ENCODE measurements at places on chromosomes 2 and 18.

GRCh38 chr2:152115952-152116351 lies 17.1 kb upstream of the CACNB4 start:
- DNase-seq, result no peak

GRCh38 chr2:132731441-132731840 lies 61.4 kb upstream of the LYPD1 start:
- no peak for DNase-seq

GRCh38 chr2:236941551-236941950 lies 144.1 kb upstream of the COPS8 start:
- DNase-seq, result no peak

GRCh38 chr2:232250246-232251175 lies 128.0 kb upstream of the ALPP start:
- DNase-seq, result no peak

DNA sequence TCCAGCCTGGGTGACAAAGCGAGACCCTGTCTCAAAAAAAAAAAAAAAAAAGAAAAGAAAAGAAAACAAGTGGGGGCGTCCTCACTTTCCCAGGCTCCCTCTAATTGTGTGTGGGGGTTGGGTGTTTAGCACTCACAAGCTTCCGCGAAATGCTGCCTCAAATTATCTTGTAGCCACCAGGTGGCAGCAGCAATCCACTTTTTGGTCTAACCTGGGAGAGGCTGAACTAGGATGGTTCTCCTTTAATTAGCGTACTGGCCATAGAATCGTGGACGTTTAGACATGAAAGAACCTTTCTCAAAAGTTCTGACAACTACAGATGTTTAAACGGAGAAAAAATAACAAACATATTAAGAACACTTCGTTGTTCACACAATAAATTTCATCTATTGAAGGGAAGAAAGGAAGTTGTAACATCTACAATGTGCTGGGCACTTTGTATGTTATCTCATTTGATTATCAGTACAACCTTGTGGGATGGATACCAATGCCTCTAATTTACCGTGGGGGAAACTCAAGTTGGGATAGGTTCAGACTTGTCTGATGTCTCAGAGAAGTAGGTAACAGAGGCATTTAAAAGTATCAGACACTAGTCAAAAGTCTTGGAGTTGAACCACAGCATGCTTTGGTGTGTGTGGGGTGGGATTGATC lies 122.7 kb upstream of the NABP1 start:
- DNase-seq, result peak; percentile 39

DNA sequence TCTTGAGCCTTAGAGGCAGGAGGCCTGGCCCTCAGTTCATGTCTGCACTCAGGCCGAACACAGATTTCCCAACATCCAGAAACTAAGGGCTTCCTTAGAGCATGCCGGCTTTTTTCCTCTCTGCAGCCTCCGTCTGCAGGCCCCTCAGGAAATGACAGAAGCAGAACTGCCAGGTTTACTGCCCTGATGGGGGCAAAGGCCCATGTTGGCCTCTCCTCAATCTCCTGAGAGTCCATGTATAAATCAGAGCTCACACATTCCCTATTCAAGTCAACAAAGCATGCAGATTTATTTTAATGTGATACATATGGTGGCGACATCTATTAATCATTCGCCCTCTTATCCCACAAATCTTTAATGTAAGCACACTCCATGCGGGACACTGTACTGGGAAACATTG lies 475.6 kb upstream of the HS6ST1 start:
- no peak for DNase-seq

GRCh38 chr2:169036736-169037440 lies 5.8 kb upstream of the ABCB11 start:
- no peak for DNase-seq

DNA sequence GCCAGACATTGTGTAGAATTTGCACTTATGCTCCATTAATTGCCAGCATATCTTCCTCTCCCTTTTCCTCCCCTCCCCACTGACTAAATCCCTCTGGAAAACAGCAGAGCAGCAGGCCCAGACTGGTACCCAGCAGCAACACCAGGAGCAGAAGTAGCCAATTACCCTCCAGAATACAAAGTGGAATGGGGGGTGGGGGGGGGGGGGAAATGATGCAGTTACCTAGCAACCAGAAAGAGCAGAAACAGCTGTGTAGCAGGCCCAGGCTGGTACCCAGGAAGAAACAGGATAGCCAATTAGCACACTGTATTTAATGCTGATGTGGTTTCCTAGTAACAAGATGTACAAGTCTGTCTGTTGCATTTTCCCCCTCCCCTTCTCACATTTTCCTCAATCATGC lies 52.3 kb downstream of the KLF7 start:
- peak; percentile 87 for DNase-seq

DNA sequence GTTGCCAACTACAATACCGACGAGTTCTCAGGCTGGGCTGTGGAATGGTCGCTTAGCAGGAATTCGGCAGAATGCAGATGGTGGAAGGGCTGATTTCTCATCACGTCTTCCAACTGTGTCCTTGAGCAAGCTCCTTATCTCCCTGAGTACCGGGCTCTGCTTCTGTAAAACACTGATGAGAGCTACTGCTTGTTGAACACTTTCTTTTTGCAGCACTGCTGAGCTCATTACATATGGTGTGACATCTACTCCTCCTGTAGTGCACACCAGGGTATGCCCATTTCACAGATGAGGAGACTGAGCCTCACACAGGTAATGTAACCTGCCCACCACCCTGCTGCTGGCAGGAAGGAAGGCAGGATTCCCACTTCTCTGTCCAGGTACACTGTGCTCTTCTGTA lies 8.3 kb downstream of the IL1R2 start:
- no peak for DNase-seq

- peak; percentile 84 for DNase-seq
Observed at GRCh38 chr18:59881728-59882656, 17.8 kb upstream of the PMAIP1 start.

GRCh38 chr2:27728081-27728858 lies 43.2 kb upstream of the MRPL33 start:
- DNase-seq, result no peak

- DNase-seq, result no peak
Observed at GRCh38 chr2:178756843-178757242, 50.4 kb downstream of the TTN start.

GRCh38 chr2:191701029-191701428 lies 23.1 kb downstream of the NABP1 start:
- no peak for DNase-seq

DNA sequence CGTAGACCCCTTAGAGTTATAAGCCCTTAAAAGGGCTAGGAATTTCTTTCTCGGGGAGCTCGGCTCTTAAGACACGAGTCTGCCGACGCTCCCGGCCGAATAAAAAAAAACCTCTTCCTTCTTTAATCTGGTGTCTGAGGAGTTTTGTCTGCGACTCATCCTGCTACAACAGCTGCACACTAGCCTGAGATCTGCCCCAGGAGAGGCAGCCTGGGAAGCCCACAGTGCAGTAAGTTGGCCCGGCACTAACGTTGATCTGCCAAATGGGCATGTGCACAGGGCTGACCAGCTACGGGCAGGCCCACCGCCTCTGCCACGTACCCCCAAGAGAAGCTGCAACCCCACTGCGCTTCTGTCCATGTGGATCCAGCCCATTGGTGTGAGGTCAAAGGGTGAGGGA lies 8.4 kb upstream of the LIMS2 start:
- DNase-seq, result no peak

GRCh38 chr18:6994056-6994770 lies 123.4 kb downstream of the LAMA1 start:
- DNase-seq, result no peak

DNA sequence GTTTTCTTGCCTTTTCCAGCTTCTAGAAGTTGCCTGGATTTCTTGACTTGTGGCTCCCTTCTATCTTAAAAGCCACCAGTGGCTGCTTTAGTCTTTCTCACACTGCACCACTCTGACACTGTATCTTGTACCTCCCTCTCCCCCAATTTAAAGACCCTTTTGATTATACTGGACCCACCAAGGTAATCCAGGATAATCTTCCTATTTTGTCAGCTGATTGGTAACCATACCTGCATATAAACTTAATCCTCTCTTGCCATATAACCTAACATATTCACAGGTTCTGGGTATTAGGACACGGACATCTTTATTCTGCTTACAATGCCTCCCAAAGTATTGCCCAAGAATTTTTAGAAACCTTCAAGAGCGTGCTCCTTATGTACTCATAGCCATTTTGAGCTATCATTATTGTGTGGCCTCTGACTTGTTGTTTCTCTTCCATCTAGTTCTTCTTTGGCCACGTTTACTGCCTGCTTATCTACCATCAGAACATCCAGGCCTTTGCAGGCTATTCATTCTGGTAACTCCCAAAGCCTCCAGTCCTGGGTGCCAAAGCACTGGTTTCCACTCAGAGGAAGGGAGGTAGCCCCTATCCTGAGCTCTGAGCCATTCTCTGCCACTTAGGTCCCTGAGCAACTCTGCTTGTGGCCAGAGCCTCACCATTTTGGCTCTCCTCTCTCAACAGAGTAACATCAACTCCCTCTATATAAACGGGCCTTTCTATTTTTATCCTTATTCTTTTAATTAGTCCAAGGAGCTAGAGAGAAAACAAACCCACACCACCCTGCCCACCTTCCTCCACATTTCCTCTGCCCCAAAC lies 70.8 kb downstream of the MYO3B start:
- no peak for DNase-seq

GRCh38 chr18:79972720-79973119 lies 8.3 kb downstream of the HSBP1L1 start:
- DNase-seq, result no peak

GRCh38 chr18:805755-806110 lies 6.3 kb downstream of the YES1 start:
- DNase-seq, result no peak

DNA sequence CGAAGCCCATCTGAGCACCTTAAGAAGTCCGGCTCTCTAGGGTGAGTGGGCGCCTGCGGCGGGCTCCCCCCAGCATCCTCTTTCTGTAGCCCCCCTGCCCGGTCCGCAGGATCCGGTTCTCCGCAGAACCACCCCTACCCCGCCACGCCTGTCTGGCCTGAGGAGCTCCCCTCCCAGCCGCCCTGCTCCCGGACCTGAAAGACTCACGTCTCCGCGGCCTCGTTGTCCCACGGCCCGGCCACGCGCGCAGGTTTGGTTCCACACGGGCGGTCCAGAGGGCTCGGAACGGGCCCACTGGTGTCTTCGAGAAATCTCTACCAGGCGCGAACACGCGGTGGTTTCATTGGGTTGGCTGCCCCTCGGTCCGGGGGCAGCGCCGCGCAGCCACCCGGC lies 237 bp downstream of the SLC39A6 start:
- DNase-seq, result no peak

DNA sequence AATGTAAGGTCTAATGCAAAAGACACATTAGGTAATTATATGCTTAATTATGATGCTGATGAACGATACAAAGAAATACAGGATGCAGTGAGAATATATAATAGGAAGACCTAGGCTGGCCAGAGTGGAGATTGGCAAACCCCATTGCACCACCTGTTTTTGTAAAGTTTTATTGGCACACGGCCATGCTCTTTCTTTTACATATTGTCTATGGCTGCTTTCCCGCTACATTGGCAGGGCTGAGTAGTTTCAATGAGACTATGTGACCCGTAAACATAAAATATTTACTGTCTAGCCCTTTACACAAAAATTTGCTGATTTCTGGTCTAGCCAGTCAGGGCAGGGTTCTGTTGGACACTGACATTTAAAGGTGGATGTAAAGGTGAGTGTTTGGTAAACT lies 5.4 kb downstream of the SEC11C start:
- DNase-seq, result no peak

- DNase-seq, result no peak
Observed at GRCh38 chr2:40095000-40095399, 315.9 kb upstream of the THUMPD2 start.

DNA sequence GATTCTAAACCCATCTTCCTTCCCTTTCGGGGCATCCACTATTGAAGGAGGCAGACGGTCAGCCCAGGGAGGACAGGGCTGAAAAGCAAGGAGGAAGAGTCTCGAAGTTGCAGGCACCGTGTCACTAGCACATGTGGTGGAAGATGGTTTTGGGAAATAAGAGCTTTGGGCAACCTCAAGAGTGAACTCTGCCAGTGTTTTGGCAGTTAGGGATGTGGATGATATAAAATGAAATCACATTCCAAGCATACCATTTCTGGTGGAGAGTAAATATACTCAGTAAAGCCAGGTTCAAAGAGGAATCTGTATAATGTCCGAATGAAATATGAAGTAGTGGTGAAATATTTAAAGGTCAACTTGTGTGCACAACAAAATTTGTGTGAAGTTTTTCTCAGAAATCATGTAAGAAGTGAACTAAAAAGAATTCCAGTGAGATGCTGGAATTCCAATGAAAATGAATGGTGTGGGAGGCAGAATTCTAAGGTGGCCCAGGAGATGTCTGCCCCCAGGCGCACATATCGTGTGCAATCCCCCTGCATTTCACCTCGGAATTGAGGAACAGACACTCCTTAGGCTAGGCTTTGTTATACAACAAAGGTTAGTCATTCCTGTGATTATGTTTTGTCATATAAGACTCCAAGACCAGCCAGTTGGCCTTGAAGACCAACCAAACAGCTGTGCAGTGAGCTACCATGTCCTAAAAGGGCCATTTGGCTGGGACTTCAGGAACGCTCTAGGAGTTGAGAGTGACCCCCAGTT lies 147.1 kb downstream of the SH3BP4 start:
- DNase-seq, result no peak

DNA sequence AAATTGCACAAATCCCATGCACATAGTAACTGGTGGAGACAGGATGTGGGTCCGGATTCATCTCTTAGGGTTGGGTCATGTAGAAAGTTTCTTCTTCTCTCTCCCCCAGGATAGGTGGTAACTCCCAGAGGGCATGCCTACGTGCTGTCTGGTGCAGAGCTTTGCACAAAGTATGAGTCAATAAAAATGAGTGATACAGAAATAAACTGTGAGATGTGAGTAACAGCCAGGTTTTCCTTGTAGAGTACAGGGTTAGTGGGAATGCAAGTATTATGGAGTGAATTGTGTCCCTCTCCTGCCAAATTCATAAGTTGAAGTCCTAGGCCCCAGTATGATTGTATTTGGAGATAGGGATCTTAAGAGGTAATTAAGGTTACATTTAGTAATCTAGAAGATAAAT lies 289.4 kb downstream of the ALK start:
- DNase-seq, result no peak

- DNase-seq, result no peak
Observed at GRCh38 chr2:45612731-45613130, 1.7 kb upstream of the SRBD1 start.

- DNase-seq, result no peak
Observed at GRCh38 chr2:3784731-3785130, 81.4 kb downstream of the DCDC2C start.

- DNase-seq, result no peak
Observed at GRCh38 chr2:236738896-236739295, 169.3 kb downstream of the ACKR3 start.

DNA sequence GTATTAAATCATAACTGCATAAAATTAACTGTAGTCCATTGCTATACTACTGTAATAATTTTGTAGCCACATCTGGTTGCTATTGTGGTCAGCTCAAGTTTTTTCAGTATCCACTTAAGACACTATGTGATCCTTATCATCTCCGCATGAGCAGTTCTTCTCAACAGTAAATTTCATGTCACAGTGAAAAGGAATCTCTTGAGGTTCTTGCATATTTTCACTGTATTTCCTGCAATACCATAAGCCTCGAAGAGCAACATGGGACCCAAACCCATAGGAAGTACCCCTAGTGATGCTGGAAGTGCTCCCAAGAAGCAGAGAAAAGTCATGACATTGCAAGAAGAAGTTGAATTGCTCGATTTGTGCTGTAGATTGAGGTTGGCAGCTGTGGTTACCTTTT lies 86.7 kb downstream of the LDLRAD4 start:
- DNase-seq, result no peak
